ENCODE measurements at places on chromosomes 5 and 9.

- no peak for DNase-seq
These were observed 159.3 kb downstream of the SYK start for GRCh38 chr9:90960941-90961340.

- no peak for DNase-seq
These were observed 536 bp upstream of the PPIC start for GRCh38 chr5:123037104-123037418.

- no peak for DNase-seq
These were observed 47.4 kb downstream of the UBAP2 start for GRCh38 chr9:34001298-34001697.

DNA sequence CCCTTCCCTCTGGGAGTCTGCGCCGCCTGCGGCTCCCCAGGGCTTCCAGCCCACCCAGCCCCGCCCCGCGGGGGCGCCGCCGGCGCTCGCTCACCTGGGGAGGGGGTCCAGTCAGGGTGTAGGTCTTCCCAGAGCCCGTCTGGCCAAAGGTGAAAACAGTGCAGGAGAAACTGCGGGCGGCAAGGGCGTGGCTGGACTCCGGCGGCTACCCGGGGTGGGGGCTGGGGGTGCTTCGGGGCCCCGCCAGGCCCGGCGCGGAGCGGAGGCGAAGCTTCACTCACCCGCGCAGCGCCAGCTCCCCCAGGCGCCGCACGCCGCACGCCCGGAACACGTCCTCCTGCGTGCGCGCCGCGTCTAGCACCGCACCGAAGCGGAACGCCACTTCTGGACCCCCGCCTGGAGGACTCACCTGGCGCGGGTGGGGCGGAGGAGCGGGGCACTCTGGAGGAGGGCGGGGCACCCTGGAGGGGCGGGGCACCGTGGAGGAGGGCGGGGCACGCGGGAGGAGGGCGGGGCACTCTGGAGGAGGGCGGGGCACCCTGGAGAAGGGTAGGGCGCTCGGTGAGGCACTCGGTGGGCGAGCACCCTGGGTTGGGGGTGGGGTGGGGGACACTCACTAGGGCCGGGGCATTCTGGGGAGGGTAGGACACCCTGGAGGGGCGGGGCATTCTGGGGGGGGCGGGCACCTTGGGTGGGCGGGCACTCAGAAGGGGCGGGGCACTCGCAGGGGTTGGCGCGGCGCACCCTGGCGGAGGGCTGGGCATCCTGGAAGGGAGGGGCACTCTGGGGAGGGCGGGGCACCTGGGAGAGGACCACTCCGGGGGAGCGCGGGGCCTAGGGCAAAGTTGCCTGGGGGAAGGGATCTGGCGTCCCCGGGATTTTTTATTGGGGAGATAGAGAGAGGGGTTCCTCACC, 814 bp downstream of the KIF12 start:
- DNase-seq, result peak; percentile 25

- peak; percentile 90 for DNase-seq
These were observed 132.5 kb upstream of the FER start for GRCh38 chr5:108615216-108615615.

- DNase-seq, result peak; percentile 25
These were observed 2.2 kb upstream of the OR2S2 start for GRCh38 chr9:35960039-35960655.

DNA sequence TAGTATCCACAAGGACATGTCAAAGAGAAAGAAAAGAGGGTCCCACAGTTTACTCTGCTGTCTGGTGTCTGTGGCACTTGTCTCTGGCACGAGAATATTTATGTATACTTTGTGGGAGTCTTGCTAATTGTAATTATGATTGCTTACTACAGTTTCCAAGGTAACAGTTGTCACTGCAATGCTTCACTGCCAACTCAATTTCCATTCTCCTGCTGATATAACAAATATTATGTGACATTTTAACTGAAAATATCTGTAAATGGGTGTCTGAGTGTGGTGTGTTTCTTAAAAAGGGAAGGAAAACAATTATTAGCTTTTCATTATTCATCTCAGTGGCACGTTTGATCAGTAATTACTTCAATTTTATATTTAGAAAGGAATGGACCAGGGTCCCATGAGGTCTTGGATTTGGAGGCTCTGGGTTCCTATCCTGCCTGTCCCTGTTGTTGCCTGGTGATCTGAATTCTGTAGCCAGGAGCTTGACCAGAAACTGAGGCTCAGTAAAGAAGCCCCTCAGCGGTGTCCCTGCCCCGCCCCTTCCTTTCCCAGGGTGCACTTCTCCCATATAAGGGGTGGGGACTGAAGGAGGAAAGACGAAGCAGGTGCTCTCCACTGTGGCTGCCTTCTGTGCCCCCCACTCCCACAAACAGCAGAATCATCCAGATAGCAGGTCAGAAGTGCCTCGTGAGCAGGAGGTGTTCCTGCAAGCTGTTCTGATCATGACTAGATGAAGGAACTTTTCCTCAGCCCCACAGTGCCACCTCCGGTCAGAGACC, 137.3 kb upstream of the KIF2A start:
- no peak for DNase-seq

DNA sequence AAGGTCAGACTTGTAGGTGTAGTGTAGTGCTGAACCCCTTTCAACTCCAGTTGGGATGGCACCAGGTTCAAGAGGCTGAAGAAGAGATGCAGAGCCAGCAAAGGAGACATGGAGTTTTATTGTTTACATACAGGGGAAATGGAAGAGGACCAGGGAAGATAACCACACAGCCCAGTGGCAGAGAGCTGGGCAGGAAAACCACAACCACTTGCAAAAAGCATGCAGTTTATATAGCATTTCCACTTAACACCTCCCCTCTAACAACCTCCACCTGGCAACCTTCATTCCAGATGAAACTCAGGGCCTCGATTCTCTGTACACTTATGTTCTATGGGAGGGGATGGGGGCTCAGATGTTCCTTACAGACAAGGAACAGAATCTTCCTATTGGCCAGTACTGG, 56.9 kb downstream of the SNX24 start:
- DNase-seq, result no peak

DNA sequence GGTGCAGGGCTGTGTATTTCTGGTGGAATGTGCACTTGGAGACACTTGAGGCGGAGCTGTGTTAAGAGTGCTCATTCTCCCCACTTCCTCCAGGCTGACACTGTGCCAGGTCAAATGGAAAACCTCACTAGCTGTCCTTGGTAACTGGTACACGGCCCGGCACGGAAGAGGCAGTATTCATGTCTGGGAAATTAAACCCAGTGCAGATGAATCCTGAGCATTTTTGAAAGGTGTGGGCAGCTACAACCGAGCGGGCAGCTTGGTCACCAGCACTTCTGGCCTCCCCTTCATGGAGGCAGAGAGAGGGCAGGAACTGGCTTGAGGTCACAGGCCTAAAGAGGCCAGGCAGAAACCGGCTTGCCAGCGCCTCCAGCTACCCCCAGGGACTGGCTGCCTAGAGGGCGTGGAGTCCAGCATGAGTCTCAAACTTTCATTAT, 1.6 kb downstream of the CLPTM1L start:
- DNase-seq, result no peak

GRCh38 chr5:168612123-168612522, 33.0 kb upstream of the PANK3 start:
- no peak for DNase-seq

GRCh38 chr9:93173365-93174051, 10.4 kb upstream of the WNK2 start:
- no peak for DNase-seq

DNA sequence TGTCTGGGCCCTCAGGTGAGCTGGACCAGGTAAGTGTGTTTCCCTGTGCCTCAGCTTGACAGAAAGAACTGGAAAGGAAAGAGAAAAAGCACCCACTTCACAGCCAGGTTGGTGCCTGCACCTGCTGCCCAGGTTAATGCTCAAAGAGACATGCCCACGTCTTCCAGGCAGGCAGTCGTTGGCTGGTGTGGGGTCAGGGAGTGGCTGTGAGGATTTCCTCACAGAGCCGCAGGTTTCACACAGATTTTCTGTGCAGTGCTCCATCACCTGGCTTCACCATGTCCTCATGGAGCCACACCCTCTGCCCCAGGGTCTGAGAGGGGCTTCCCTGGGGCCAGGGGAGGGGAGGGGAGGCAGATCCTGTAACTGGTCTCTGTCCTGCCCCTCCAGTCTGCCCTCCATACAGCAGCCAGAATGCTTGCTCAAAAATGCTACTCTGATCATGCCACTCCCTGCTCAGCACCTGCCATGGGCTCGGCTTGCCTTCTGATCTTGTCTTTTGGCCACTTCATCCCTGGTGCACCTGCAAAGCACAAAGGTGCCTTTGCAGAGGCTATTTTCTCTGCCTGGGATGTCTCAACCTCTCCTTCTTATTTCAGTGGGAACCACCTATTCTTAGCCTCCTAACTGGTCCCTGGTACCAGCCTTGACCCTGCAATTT, 82.5 kb upstream of the UBTD2 start:
- no peak for DNase-seq

DNA sequence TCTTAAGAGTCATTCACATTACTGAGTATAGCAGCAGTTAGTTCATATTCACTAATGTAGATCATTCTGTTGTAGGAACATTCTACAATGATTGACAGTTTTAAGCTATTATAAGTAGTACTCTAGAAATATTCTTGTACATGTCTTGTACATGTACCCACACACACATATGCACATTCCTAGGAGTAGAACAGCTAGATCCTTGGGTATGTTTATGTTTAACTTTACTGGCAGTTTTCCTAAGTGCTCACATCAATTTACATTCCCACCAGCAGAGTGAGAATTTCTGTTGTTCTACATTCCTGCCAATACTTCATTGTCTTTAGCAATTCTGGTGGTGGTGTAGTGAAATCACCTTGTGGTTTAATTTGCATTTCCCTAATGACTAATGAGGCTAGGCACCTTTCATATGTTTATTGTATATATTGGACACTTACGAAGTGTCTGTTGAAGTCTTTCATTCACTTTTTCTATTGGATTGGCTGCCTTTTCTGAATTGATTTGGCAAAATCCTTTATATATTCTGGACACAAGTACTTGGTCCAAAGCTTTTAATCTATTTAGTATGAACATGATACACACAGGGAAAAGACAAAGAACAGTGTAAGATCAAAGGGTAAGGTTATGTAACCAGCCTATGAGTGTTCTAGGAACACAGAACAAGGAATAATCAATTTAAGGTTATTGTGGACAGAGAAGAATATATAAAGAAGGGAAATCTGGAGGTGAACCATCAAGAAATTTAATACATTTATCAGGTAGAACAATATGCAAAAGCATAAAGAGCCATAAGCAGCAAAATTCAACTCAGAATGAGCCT, 95.6 kb downstream of the MLLT3 start:
- no peak for DNase-seq

- no peak for DNase-seq
These were observed 27.7 kb downstream of the G3BP1 start for GRCh38 chr5:151799407-151799806.

All from foreskin fibroblast (primary cell).